ENCODE measurements at places on chromosomes 1 and 21. TPM values are rescaled to one million over a fixed set of nuclear protein-coding genes. Genes with fewer than 3 reads are reported as not detected.

GRCh38 chr1:17236779-17237560 lies 11.9 kb upstream of the PADI3 start:
- DNase-seq: peak; percentile 86
- H3K27me3 ChIP-seq: no peaks in the 10 kb centered on the region
- no peak overlapping the region for H3K27ac ChIP-seq
- H3K4me3 ChIP-seq: no peak overlapping the region

DNA sequence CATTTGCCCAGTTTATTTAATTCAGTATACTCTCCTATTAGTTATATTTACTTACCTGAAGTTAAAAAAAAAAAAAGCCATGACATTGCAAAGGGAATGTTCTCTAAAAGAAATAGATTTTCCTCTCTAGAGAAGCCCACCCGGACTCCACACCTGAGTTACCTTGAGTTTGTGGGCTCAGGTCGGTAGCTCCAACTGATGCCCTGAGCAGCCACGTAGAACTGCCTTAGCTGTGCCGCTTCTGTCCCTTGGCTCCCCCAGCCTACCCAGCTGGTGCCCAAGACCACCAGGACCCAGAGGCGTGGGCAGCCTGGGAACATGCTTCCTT lies 250 bp downstream of the F5 start:
- H3K27ac ChIP-seq: peak overlapping the region; percentile 94
- no peak for DNase-seq
- peaks cover 21% of the 10 kb centered on the region for H3K4me1 ChIP-seq
- H3K36me3 ChIP-seq: peaks cover 3% of the 10 kb centered on the region

GRCh38 chr1:221740993-221741702 lies 741 bp downstream of the DUSP10 start:
- H3K27me3 ChIP-seq: no peaks in the 10 kb centered on the region
- DNase-seq: peak; percentile 38
- H3K4me3 ChIP-seq: peak overlapping the region; percentile 92

- no peak overlapping the region for H3K4me3 ChIP-seq
- no peaks in the 10 kb centered on the region for H3K4me1 ChIP-seq
- DNase-seq: no peak
- no peaks in the 10 kb centered on the region for H3K36me3 ChIP-seq
Measured at GRCh38 chr1:94329986-94330385, 88.2 kb upstream of the ABCD3 start.

GRCh38 chr1:218495931-218496330 lies 150.8 kb downstream of the TGFB2 start:
- no peaks in the 10 kb centered on the region for H3K4me1 ChIP-seq
- no peak for DNase-seq
- H3K4me3 ChIP-seq: no peak overlapping the region
- no peaks in the 10 kb centered on the region for H3K27me3 ChIP-seq

The FHAD1 gene
- polyA plus RNA-seq: not detected

The DCDC2B gene
- polyA plus RNA-seq: not detected

The OVAAL gene
- not detected for polyA plus RNA-seq

The SPEN gene
- 12.4 TPM for polyA plus RNA-seq

DNA sequence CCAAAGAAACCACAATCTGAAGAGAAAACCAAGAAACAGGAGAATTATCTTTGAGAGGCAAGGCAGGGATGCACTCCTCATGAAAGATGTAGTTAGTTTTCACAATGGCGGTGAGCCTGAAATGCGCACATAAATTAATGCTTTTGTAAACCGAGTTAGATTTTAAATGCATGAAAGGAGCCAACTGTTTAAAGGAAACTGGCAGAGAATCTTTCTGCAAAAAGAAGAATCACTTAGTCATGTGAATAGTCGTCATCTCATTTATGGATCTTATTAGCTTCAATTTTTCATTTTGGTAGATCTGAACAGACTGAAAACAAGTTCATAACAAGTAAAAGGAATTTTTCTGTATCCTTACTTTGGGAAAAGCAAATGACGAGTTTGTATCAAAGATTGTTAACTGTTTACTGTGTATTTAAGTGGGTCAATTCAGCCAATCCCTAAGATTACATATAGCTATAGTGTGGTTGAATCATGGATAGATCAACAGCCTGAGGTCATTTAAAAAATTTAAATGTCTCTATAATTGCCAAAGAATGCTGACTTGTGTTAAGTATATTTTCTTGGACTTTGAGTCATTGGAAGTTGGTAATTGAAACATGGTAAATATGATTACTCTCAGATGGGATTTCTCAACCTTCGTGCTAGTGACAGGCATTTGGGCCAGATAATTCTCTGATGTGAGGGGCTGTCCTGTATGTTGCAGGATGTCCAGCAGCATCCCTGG lies 226.6 kb upstream of the KAZN start:
- H3K27me3 ChIP-seq: no peaks in the 10 kb centered on the region
- DNase-seq: no peak
- H3K36me3 ChIP-seq: no peaks in the 10 kb centered on the region
- H3K27ac ChIP-seq: no peak overlapping the region
- no peaks in the 10 kb centered on the region for H3K4me1 ChIP-seq

GRCh38 chr1:164472841-164473240 lies 86.1 kb upstream of the PBX1 start:
- no peaks in the 10 kb centered on the region for H3K4me1 ChIP-seq
- no peak overlapping the region for H3K4me3 ChIP-seq
- DNase-seq: no peak
- no peak overlapping the region for H3K27ac ChIP-seq
- H3K27me3 ChIP-seq: no peaks in the 10 kb centered on the region

DNA sequence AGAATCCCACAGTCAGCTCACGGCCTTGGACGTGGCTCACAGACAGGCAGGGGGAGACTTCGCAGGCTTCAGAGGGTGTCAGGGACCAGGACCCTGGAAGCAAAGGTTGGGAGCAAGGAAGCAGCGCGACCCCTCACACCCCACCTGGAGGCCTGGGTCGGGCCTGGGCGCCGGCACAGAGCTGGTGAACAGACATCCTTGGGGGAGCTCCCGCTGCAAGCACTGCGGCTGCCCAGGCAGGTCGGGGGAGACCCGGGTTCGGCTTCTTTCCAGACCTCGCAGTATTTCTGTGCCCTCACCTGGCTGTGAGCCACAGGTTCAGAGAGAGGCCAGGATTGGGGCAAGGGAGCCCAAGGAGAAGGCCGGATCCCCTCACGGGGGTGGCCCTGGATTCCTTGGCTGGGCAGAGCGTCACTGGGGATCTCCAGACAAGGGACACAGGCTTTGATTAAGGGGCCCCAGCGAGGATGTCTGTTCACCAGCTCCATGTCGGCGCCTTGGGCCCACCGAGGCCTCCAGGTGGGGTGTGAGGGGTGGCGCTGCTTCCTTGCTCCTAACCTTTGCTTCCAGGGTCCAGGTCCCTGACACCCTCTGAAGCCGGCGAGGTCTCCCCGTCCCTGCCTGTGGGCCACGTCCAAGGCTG lies 37.9 kb upstream of the TSPEAR start:
- H3K27ac ChIP-seq: no peak overlapping the region
- H3K4me1 ChIP-seq: no peaks in the 10 kb centered on the region
- H3K36me3 ChIP-seq: no peaks in the 10 kb centered on the region
- DNase-seq: no peak
- no peaks in the 10 kb centered on the region for H3K27me3 ChIP-seq
- no peak overlapping the region for H3K4me3 ChIP-seq

The HIVEP3 gene
- polyA plus RNA-seq: 1.4 TPM

DNA sequence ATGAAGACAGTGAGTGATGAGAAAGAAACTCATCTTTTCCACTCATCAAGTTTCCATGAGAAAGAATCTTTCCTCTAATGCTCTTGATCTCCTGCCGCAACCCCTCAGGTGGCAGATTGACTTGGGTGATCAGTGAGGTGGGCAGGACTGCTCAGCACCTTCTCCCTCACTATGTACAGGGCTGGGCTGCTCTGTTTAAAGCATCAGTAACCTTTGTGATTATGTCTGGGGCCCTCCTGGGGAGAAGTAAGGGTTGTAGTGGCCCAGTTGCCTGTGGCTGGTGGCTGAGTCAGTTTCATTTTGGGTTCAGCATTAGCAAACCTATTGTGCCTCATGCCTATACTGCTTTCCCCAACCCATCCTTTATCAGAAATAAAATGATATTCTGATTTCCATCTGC lies 366.0 kb downstream of the TTLL7 start:
- no peak overlapping the region for H3K4me3 ChIP-seq
- H3K36me3 ChIP-seq: no peaks in the 10 kb centered on the region
- no peaks in the 10 kb centered on the region for H3K4me1 ChIP-seq
- H3K27ac ChIP-seq: no peak overlapping the region

DNA sequence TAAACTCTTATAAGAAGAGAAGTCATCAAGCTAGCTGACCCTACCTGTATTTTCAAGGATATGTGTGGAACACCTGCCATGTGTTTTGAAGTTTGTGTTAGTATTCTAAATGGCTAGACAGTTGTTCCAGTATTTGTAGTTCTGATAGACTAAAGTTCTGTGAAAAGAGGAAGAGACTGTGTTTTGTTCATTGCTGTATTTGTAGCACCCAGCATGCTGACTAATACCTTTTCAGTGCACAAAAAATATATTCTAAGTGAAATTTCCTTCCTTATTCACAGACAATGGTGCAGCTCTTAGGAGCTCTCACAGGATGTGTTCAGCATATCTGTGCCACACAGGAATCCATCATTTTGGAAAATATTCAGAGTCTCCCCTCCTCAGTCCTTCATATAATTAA lies 8.2 kb upstream of the METTL18 start:
- H3K27me3 ChIP-seq: no peaks in the 10 kb centered on the region
- H3K36me3 ChIP-seq: no peaks in the 10 kb centered on the region
- H3K27ac ChIP-seq: no peak overlapping the region
- DNase-seq: no peak

GRCh38 chr1:45385302-45385701 lies 45.1 kb upstream of the MUTYH start:
- no peak overlapping the region for H3K4me3 ChIP-seq
- H3K27me3 ChIP-seq: no peaks in the 10 kb centered on the region
- no peak for DNase-seq
- H3K27ac ChIP-seq: no peak overlapping the region
- no peaks in the 10 kb centered on the region for H3K36me3 ChIP-seq

The AGPAT3 gene
- 58.9 TPM for polyA plus RNA-seq

DNA sequence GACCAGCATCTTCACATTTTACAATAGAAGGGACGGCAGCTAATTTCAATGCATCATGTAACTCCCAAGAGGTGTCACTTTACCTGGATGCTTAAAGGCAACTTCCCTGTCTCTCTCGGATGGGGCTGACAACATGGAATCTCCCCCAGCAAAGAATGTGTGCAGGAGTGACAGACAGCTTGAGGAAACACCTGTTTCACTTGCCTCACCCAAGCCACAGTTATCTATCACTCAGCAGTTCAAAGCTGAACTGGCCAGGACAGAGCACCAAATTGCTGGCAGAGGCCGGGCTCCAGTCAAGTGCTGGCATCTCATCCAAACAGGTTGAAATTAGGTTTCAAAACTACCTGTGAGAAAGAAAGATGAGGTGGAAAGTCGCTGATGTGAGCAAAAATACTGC lies 538.0 kb upstream of the PLXNA2 start:
- H3K4me1 ChIP-seq: no peaks in the 10 kb centered on the region
- no peaks in the 10 kb centered on the region for H3K36me3 ChIP-seq
- no peak for DNase-seq
- H3K4me3 ChIP-seq: no peak overlapping the region
- no peaks in the 10 kb centered on the region for H3K27me3 ChIP-seq

GRCh38 chr1:167658574-167659328 lies 28.7 kb downstream of the RCSD1 start:
- H3K36me3 ChIP-seq: no peaks in the 10 kb centered on the region
- no peaks in the 10 kb centered on the region for H3K27me3 ChIP-seq
- no peak overlapping the region for H3K4me3 ChIP-seq
- no peak overlapping the region for H3K27ac ChIP-seq
- DNase-seq: no peak

- H3K27ac ChIP-seq: no peak overlapping the region
- H3K27me3 ChIP-seq: no peaks in the 10 kb centered on the region
- H3K36me3 ChIP-seq: no peaks in the 10 kb centered on the region
- no peaks in the 10 kb centered on the region for H3K4me1 ChIP-seq
Measured at GRCh38 chr1:56256153-56257000, 323.0 kb downstream of the PLPP3 start.

The LCE1E gene
- polyA plus RNA-seq: not detected

GRCh38 chr1:64535938-64536835 lies 66.3 kb downstream of the CACHD1 start:
- peak overlapping the region; percentile 80 for H3K27ac ChIP-seq
- no peaks in the 10 kb centered on the region for H3K27me3 ChIP-seq
- H3K4me1 ChIP-seq: peaks cover 21% of the 10 kb centered on the region
- no peaks in the 10 kb centered on the region for H3K36me3 ChIP-seq
- no peak for DNase-seq

The ENAH gene
- 5.9 TPM for polyA plus RNA-seq

The GABPB2 gene
- polyA plus RNA-seq: 1.6 TPM
